Uterus (tissue), 4 donors: ENCODE measurements at places on chromosomes 12 and 14. TPM values are rescaled to one million over a fixed set of nuclear protein-coding genes. Genes with fewer than 3 reads are reported as not detected.

GRCh38 chr12:3202096-3202495, 124.9 kb downstream of the TSPAN9 start:
- DNase-seq: no peak

EIF2S3B gene
- total RNA-seq: 1.0 TPM

GRCh38 chr12:34597548-34598351, 575.5 kb downstream of the ALG10 start:
- DNase-seq: peak; percentile 4

DNA sequence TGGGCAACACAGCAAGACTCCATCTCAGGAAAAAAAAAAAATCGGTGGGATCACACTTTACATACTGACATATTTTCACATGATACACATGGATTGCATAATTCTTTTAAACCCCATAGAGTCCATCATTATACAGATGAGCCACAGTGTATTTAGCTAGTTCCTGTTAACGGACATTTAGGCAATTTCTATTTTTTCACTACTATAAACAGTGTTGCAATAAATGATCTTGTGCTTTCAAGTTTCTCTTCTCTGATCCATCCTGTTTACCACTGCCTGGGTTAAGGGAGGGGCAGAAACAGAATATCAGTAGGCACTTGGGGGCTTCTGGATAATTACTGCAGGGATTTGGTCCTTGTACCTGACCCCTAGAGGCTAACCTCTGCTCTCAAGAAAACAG, 43.4 kb upstream of the SPTLC2 start:
- DNase-seq: no peak

- no peak for DNase-seq
Observed at GRCh38 chr12:38745601-38746000, 159.8 kb downstream of the CPNE8 start.

LALBA gene
- total RNA-seq: not detected

GRCh38 chr14:96799489-96800054, 2.4 kb downstream of the VRK1 start:
- DNase-seq: no peak

SLC24A4 gene
- total RNA-seq: 0.35 TPM

FGF23 gene
- total RNA-seq: not detected

DNA sequence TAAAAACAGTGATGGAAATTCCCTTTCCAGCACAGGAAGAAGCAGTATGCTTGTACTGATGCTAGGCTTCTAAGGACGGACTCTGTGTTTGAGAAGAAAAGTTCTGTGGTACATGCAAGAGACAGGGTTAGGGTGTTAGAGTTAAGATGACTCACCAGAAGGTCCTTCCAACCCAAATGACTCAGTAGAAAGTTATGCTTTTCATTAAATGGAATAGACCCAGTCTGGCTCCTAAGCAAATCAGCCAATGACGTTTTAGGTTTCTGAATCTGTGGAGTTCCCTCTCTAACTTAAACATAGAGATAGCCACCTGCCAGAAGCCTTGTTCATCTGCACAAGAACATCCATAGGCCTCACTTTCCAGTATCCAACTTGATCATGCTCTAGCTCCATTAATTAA, 5.7 kb downstream of the PTHLH start:
- DNase-seq: no peak

GRCh38 chr12:94111302-94111701, 37.1 kb upstream of the PLXNC1 start:
- no peak for DNase-seq

DNA sequence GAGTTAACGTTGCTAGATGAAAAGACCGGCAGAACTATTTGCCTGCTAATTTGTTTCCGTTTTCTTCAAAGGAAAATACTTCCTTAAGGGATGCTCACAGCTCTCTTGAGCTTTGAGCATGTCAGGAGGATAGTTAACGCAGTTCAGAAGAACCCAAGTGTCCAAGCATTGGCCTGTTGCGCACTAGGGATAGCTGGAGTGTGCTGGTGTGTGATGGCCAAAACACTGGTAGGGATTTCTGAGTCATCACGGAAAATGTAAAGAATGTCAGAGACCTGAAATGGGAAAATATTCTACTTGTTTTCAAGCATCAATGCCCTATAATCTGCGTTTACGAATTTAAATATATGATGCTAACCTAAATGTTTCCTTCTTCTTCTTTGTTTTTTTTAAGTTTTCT, 97.8 kb downstream of the VRK1 start:
- no peak for DNase-seq

AMDHD1 gene
- 1.1 TPM for total RNA-seq

KNTC1 gene
- 61.5 TPM for total RNA-seq

GRCh38 chr12:8665759-8666158, 3.1 kb upstream of the MFAP5 start:
- no peak for DNase-seq

DNA sequence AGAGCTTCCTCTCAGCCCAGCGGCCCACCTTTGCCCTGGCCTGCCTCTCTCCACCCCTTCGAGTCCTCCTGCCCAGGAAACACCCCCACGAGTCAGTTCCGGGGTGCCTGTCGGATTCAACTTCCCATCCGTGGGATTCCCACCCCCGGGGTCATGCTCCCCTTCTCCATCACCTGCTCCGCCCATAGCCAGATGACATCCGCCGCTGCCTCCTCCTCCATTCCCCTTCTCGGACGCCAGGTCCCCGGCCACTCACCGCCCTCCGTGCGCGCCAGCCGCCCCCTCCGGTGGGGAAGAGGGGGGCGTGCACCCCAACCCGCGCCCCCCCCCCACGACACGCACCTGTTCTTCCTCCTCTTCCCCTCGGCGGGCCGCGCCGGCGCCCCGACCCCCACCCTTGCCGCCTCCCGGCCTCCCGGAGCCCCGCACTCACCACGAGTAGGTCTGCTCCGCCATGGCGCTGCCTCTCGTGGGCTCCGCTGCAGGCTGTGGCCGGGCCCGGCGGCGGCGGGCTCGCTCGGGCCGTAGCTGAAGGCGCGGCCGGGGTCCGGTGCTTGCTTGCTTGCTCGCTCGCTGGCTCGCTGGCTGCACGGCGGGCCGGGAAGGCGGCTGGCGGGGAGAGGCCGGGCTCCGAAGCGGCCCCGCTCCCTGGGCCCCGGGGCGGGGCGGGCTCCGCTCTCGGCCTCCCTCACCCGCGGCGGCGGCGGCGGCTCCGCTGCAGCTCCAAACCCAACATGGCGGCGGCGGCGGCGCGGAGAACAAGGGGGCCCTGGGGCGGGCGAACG, 554 bp downstream of the SPPL3 start:
- DNase-seq: peak; percentile 38

GRCh38 chr12:79706156-79706555, 15.4 kb upstream of the PAWR start:
- no peak for DNase-seq

- DNase-seq: no peak
Observed at GRCh38 chr14:77310026-77310425, 10.7 kb downstream of the POMT2 start.

CLEC2A gene
- total RNA-seq: not detected

KRT85 gene
- total RNA-seq: 0.76 TPM

DNA sequence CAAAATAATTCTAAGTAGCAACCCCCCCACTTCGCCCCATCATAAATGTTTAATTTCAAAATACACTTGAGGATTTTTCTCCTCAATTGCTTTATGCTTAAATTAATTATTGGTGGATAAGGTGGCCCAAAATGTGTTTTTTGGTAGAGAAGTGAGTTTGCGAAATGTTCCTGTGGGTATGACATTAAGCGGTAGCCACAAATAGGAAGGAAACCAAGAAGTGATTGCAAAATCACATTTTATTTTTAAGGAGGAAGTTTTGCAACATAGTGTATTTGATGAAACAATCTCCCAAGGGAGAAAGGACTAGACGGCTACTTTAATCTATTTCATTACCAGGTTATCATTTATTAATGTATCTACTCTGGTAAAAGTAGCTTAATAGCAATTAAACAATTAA, 25.5 kb downstream of the SLC25A3 start:
- DNase-seq: no peak

DNA sequence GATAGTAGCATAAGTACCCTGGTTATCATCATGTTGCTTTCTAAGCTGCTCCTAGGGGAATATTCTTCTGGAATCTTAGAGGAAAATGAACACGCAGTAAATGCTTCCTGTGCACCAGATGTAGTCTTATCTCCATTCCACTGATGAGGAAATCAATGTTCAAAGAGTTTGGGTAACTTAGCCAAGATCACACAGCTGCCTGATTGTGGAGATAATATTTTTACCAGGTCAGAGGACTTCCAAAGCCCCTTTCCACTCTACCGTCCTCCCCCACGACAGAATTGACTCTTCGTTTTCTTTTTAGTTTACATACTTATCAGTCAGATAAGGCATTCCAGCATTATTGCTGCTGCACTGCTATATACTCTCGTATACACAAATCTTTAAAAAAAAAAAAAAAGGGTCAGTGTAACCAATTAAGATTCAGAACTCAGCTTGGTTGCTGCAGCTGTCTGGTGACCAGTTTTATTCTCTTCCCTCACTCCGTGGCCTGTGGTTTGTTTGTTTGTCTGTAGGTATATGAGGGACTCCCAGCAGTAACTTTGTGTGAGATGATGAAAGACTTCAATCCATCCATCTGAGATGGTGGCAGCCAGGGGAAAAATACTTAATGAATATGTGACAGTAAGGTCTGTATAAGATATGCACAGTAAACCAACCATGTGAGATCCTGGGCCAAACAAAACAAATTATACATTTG, 110.5 kb downstream of the TGFB3 start:
- DNase-seq: no peak

DNA sequence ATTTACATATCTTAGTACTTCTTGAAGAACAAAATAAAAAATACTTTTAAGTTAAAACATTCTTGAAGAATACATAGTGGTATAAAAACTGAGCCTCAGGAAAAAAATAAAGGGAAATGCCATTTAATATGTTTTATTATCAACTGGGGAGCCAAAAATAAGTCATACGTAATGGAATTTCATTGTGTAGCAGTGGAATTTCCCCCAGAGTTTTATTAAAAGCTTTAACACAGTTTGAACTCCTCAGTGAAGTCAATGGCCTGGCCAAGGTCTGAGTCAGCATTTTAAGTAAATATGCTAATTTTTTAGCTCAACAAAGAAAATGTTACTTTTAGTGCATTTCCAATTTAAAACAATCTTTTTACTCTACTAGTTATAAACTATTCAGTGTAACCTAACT, 350.1 kb upstream of the ATP2B1 start:
- no peak for DNase-seq

GUCY2C gene
- not detected for total RNA-seq

DNA sequence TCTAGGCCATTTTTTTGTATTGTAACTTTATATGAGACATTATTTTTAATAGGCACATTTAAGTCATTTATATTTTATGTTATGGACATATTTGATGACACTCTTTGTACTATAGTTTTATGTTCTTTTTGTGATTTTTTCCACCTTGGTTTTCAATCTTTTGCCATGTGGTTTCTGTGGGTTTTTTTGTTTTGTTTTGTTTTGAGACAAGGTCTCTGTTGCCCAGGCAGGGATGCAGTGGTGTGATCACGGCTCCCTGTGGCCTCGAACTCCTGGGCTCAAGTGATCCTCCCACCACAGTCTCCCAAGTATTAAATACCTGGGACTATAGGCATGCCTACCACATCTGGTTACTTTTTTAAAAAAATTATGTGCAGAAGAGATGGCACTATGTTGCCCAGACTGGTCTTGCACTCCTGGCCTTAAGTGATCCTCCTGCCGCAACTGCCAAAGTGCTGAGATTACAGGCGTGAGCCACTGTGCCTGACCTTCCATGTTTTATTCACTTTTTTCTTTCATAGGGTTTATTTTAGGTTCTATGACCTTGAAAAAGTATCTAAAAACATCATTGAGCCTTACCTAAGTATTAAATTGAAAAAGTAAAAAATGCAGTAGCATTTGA, 16.3 kb downstream of the MSRB3 start:
- no peak for DNase-seq

DNA sequence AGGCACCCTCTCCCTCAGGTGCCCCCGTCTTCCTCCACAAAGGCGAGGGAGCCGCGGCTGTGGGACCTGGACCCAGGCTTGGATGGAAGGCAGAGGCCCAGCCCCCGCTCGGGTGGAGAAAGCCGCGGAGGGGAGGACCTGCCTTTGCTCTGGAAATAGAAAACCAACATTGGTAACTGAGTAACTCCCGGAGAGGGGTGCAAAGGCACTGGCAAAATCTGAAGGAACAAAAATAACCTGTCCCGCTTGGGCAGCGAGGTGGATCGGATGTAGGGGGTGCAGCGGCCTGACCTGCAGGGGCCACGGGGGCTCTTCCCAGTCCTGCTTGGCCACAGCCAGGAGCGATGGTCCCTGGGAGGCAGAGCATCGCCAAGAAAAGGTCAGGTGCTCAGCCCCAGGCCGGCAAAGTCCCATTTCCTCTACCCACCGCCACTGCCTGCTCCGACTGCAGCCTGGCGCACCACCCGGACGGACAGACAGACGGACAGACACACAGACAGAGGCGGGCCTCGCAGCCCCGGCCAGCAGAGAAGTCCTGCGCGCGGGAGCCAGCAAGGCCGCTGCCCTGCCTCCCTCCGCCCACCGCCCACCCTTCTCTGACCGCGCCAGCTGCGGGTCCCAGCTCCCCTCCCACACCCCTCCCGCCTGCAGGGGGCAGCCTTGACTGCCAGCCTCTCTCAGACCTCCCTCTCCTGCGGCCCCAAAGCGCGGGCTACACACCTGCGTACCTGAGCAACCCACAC, 21.4 kb upstream of the TMEM106C start:
- DNase-seq: no peak

ANKS1B gene
- 62.6 TPM for total RNA-seq
